ENCODE measurements at places on chromosomes 11 and 22. TPM values are rescaled to one million over a fixed set of nuclear protein-coding genes. Genes with fewer than 3 reads are reported as not detected.

DRICH1 gene
- not detected for total RNA-seq

- H3K27me3 ChIP-seq = no peaks in the 10 kb centered on the region
- no peak for DNase-seq
- H3K27ac ChIP-seq = no peak overlapping the region
Observed at GRCh38 chr11:61872935-61873565, 18.3 kb downstream of the FADS3 start.

GRCh38 chr22:50691521-50691920, 18.9 kb downstream of the SHANK3 start:
- no peaks in the 10 kb centered on the region for H3K27me3 ChIP-seq
- no peak overlapping the region for H3K4me3 ChIP-seq
- DNase-seq = no peak
- no peaks in the 10 kb centered on the region for H3K4me1 ChIP-seq
- peak overlapping the region; percentile 14 for H3K27ac ChIP-seq

DNA sequence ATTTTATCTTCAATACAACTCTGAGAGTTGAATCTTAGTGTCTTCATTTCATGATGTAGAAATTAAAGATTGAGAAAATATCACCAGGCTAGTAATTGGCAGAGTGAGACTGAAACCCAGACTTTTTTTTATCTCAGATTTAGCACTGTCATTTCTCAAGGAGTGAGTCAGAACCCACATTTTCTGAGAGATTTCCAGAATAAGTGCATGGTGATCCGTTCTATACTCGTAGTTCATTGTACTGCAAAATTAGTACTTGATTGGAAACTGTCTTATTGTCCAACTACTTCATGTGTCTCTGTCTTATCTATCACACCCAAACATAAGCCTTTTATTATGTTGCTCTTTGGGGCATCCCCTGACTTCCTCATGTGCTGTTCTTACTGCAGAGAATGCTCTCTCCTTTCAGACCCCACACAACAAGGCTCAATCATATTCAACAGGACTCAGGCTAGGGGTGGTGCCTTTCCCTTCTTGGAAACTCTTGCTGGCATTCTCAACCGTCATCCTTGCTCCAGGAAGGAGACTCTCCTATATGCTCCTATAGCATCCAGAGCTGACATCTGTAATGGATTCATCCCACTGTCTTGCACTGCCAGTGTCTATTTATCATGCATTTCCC, 76.7 kb upstream of the BLID start:
- no peak for DNase-seq
- peaks cover 8% of the 10 kb centered on the region for H3K27me3 ChIP-seq
- no peaks in the 10 kb centered on the region for H3K36me3 ChIP-seq
- no peaks in the 10 kb centered on the region for H3K4me1 ChIP-seq
- H3K4me3 ChIP-seq = no peak overlapping the region

GRCh38 chr11:117912497-117912896, 16.7 kb downstream of the TMPRSS13 start:
- no peak overlapping the region for H3K27ac ChIP-seq
- H3K4me1 ChIP-seq = peaks cover 3% of the 10 kb centered on the region
- no peaks in the 10 kb centered on the region for H3K36me3 ChIP-seq
- no peak overlapping the region for H3K4me3 ChIP-seq
- no peak for DNase-seq

NXPE1 gene
- total RNA-seq = not detected

PHOX2A gene
- total RNA-seq = not detected

- no peak for DNase-seq
- no peaks in the 10 kb centered on the region for H3K36me3 ChIP-seq
- H3K27ac ChIP-seq = no peak overlapping the region
- H3K4me1 ChIP-seq = peaks cover 14% of the 10 kb centered on the region
- H3K4me3 ChIP-seq = no peak overlapping the region
- H3K27me3 ChIP-seq = peaks cover 24% of the 10 kb centered on the region
Observed at GRCh38 chr11:6653097-6653496, 2.5 kb downstream of the DCHS1 start.

GRCh38 chr11:73213196-73214143, 4.6 kb upstream of the P2RY2 start:
- peak; percentile 54 for DNase-seq
- H3K4me1 ChIP-seq = peaks cover 18% of the 10 kb centered on the region
- no peaks in the 10 kb centered on the region for H3K36me3 ChIP-seq

DSCAML1 gene
- total RNA-seq = 3.6 TPM

GRCh38 chr22:31556627-31557203, 60.4 kb downstream of the SFI1 start:
- H3K4me3 ChIP-seq = no peak overlapping the region
- DNase-seq = no peak
- no peaks in the 10 kb centered on the region for H3K4me1 ChIP-seq
- H3K36me3 ChIP-seq = peaks cover 31% of the 10 kb centered on the region
- no peaks in the 10 kb centered on the region for H3K27me3 ChIP-seq

AIFM3 gene
- 7.6 TPM for total RNA-seq

DNA sequence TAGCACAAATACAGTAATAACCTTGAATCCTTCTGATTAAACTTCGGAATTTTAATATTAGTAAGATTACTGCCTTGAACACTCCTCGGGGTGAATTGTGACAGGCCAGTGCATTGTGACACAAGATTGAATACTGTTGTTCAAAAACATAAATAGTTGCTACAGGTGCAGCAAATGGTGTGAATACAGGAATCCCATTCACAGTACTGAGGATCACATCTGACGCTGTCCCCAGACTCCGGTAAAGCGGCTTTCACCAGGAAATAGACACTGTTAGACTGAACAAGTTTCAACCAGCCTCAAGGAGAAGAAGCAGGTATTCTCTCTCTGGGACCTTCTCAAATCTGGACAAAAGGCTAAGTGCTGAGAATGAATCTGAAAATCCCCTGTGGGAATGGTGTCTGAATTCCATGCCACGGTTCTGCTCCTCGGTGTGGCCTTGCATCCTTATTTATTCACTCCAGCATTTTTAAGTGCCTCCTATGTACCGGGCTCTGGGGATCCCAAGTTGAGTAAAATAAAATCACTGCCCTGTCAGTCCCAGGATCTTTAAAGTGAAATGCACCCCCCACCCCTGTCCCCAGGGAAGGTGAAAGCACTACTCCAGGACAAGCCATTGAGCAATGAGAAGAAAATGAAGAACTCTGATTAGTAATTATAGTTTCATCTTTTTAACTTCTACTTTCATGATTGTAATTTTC, 3.4 kb downstream of the LGR4 start:
- no peaks in the 10 kb centered on the region for H3K27me3 ChIP-seq
- H3K4me1 ChIP-seq = peaks cover 67% of the 10 kb centered on the region
- no peak for DNase-seq
- H3K27ac ChIP-seq = peak overlapping the region; percentile 50
- no peaks in the 10 kb centered on the region for H3K36me3 ChIP-seq

DNA sequence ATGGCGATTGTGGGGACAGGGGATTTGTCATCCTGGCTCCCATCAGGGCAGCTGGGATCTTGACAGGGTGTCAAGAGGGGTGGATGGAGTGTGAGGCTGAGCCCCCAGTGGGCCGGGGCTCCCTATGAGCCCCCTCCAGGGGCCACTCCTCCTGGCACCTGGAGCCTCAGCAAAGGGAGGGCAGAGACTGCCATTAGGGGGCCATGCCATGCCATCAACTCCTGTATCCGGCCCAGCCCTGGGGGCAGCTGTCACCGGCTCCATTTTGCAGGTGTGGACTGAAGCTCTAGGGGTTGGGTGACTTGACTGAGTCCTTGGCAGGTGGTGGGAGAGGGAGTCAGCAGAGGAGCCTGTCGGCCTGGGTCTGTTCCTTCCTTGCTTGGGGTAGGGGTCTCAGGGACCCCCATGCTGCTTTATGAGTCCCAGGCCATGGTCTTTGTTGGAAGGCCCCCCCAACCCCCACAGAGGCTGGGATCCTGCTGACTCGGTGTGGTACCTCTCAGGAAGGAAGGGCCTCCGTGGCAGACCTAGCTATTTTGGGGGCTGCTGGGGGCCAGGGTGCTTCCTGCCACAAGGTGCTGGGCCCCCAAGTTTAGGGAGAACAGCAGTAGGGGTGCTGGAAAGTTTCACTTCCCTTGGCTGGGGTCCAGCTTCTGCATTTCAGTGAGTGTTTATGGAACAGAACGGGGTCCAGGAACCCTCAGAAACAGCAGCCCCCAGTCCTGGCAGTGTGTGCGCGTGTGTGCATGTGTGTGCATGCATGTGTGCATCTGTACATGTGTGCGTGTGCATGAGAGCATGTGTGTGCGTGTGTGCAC, 1.5 kb downstream of the ACY3 start:
- DNase-seq = peak; percentile 88
- H3K27me3 ChIP-seq = peaks cover 23% of the 10 kb centered on the region
- H3K4me3 ChIP-seq = no peak overlapping the region
- H3K36me3 ChIP-seq = no peaks in the 10 kb centered on the region
- H3K4me1 ChIP-seq = peaks cover 70% of the 10 kb centered on the region
- peak overlapping the region; percentile 48 for H3K27ac ChIP-seq

RFPL3 gene
- total RNA-seq = not detected

GRCh38 chr22:38316364-38317121, 690 bp downstream of the CSNK1E start:
- H3K27ac ChIP-seq = peak overlapping the region; percentile 96
- H3K36me3 ChIP-seq = no peaks in the 10 kb centered on the region
- peak; percentile 90 for DNase-seq
- H3K4me1 ChIP-seq = peaks cover 39% of the 10 kb centered on the region
- peaks cover 4% of the 10 kb centered on the region for H3K27me3 ChIP-seq
- H3K4me3 ChIP-seq = peak overlapping the region; percentile 54

- peak; percentile 99 for DNase-seq
- peak within 1 kb of the TSS; percentile 97 for H3K27ac ChIP-seq
- no peaks in the 10 kb centered on the region for H3K27me3 ChIP-seq
Observed at GRCh38 chr11:36509694-36510593, at the start of gene TRAF6. Gene TRAF6, minus strand, starts transcription at chr11:36510272. Its CDS starts 8,757 bp downstream, at chr11:36501515.

EHF gene
- 0.37 TPM for total RNA-seq

DNA sequence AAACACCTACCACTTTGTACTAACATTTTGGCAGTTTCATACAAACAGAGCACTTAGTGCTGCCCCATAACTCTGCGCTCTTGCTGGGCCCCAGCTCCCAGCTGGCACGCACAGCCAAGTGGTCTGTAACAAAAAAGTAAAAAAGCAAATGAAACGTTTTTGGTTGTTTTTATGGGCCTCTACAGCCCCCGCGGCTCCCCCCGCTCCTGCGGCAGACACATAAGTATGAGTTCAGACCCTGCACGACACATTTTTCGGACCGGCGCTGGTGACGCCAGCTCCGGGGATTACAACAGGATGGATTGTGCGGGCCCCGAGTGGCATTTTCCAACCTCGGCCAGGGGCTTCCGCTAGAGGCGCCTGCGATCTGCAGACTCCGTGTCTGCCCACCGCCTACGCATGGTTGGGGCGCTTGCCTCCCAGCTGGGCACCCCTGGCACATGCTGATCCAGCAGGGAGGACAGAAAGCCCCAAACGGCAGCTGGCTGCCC, 418.2 kb downstream of the SOX6 start:
- no peak overlapping the region for H3K4me3 ChIP-seq
- no peaks in the 10 kb centered on the region for H3K27me3 ChIP-seq
- no peak for DNase-seq
- H3K36me3 ChIP-seq = no peaks in the 10 kb centered on the region
- no peak overlapping the region for H3K27ac ChIP-seq

- no peak overlapping the region for H3K4me3 ChIP-seq
- no peaks in the 10 kb centered on the region for H3K27me3 ChIP-seq
- no peaks in the 10 kb centered on the region for H3K4me1 ChIP-seq
- H3K36me3 ChIP-seq = no peaks in the 10 kb centered on the region
Observed at GRCh38 chr11:115276191-115276590, 228.0 kb downstream of the CADM1 start.

DNA sequence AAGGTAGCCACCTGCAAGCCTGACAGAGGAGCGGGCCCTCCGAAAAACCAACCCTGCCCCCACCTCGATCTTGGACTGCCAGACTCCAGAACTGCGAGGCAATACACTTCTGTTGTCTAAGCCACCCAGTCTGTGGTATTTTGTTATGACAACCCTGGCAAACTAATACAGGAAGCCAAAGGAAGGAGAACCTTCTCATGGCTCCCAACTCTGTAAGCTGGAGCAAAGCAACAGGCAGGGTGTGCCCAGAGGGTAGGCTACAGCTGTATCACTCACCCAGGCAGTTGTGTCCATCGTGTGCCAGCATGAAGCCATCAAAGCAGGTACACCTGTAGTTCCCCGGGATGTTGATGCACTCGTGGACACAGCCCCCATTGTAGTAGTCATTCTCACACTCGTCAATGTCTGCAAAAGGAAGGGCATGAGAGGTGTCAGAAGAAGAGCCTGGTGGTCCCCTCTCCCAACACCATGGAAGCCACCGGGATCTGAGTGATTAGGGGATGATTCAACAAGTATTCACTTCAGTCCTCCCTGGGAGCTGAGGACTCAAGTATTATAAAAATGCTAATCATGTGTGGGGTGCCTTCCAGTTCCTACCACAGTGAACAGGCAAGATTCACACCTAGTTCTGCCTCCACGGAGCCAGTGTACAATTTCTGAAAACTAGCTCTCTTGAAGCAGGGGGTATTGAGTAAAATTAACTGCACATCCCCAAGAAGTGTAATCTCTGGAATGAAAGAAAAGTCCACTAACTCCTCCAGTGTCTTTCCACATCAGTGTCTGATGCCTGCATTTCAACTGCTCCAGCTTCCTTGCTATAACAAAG, 23.3 kb downstream of the SCUBE1 start:
- H3K4me1 ChIP-seq = peaks cover 28% of the 10 kb centered on the region
- DNase-seq = no peak
- H3K27ac ChIP-seq = no peak overlapping the region
- H3K4me3 ChIP-seq = no peak overlapping the region
- no peaks in the 10 kb centered on the region for H3K36me3 ChIP-seq

DNA sequence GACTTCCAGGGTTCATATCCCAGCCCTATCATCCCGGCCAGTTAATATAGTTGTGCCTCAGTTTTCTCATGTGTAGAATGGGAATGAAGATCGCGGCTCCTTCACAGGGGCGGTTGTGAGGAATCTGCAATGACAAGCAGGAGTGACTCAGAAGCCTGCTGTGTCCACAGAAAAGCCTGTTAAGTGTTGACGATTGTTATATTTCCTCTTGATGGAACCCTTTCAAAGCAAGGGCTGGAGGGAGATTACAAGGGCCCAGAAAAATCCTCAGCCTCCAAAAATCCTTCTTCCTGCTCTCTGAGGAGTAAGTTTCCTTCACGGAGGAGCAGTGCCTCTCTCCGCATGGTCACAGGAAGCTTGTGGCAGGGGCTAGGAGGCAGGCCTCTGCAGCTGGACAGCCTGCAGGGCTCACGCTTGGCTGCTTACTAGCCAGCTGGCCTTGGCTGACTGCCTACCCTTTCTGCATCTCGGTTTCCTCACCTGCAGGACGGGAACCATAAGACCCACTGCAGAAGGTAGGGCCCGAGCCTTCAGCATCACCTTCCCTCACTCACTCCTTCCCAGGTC, 63.4 kb downstream of the CACNG2 start:
- H3K36me3 ChIP-seq = no peaks in the 10 kb centered on the region
- no peak overlapping the region for H3K27ac ChIP-seq
- no peak overlapping the region for H3K4me3 ChIP-seq
- H3K27me3 ChIP-seq = no peaks in the 10 kb centered on the region
- no peaks in the 10 kb centered on the region for H3K4me1 ChIP-seq
- no peak for DNase-seq

Data from spleen (tissue), 13 donors.